ENCODE measurements at places on chromosomes 5 and 9.

- no peak for DNase-seq
Measured at GRCh38 chr5:169870211-169870610, 110.1 kb downstream of the INSYN2B start.

GRCh38 chr9:136840877-136841645 lies 1.2 kb upstream of the AJM1 start:
- peak; percentile 43 for DNase-seq

DNA sequence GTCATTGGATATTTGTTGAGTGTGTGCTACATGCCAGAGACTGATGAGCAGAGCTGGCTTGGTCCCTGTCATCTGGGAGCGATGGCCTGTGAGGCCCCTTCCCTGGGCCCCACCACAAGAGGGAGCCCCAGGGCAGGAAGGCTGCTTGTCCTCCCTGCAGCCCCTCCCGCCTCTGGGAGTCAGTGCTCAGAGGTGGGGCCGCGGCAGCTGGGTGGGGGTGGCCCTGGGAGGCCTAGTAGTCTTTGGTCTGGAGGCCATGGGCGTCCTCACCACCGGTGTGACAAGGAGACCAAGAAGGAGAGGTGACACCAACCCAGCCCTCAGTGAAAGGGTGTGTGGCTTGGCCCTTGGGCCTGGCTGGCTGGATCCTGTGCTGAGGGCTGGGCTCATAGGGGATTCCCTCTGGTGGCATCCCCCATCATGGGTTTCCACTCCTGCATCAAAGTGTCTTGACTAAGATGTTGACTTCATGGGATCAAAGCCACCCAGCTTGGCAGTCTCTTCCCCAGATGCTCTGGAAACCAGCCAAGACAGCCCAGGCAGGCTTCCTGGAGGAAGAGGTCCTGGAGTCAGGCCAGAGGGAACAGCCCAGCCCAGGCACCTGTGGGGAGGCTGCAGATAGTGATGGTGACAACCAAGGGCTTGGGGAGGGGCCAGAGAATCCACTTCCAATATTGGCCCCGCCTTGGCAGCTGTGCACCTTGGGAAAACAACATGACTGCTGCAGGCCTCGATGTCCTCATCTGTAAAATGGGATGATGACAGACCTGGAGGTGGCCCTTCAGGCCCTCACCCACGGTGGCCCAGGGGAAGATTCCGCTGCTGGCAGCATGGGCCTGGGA lies 166.7 kb downstream of the GAPVD1 start:
- peak; percentile 18 for DNase-seq

- DNase-seq: peak; percentile 52
Measured at GRCh38 chr5:179553875-179554274, 3.5 kb downstream of the RUFY1 start.

- peak; percentile 79 for DNase-seq
Measured at GRCh38 chr5:143405063-143405848, 1.8 kb upstream of the NR3C1 start.

All from ACHN (cell line).